ENCODE measurements at places on chromosomes 5 and 9.
A peak's percentile ranks its signal among the peaks of the same experiment; 100 is the strongest.

DNA sequence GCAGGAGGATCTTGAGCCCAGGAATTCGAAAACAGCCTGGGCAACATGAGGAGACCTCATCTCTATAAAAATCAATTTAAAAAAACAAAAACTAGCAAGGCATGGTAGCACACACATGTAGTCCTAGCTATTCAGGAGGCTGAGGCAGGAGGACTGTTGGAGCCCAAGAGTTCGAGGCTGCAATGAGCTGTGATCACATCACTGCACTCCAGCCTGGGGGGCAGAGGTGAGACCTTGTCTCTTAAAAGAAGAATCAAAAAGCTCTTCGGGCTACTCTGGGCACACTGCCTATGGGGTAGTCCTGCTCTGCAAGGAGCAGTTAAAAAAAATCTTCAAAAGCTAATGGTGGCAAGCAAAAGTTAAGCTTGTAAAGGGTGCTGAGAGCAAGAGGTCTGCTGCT lies 23.5 kb downstream of the SKP1 start:
- DNase-seq, result no peak

GRCh38 chr5:43769571-43770355 lies 166.8 kb downstream of the NNT start:
- no peak for DNase-seq

GRCh38 chr5:6745706-6746222 lies 32.5 kb downstream of the TENT4A start:
- no peak for DNase-seq

DNA sequence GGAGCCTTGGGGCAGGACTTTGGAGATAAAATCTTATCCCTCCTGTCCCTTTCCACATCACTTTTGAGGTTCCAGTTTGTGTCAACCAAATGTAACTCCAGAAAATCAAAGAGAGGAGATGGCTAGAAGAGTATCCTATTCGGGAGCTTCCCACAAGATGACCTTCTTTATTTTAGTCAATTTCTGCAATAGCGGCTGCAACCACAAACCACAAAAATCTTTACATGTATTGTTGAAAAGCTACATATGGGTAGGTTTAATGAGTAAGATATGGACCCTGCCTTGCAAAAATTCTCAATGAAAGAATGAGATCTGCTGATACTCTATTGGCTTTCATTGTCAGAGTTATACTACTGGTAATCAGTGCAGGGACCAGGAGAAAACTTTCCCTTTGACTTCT lies 92.2 kb upstream of the MAMDC2 start:
- no peak for DNase-seq

- DNase-seq, result no peak
Measured at GRCh38 chr5:147092044-147092443, 142.8 kb upstream of the STK32A start.

- no peak for DNase-seq
Measured at GRCh38 chr5:490116-491106, 33.8 kb downstream of the SLC9A3 start.

- no peak for DNase-seq
Measured at GRCh38 chr5:6827526-6828219, 114.4 kb downstream of the TENT4A start.

DNA sequence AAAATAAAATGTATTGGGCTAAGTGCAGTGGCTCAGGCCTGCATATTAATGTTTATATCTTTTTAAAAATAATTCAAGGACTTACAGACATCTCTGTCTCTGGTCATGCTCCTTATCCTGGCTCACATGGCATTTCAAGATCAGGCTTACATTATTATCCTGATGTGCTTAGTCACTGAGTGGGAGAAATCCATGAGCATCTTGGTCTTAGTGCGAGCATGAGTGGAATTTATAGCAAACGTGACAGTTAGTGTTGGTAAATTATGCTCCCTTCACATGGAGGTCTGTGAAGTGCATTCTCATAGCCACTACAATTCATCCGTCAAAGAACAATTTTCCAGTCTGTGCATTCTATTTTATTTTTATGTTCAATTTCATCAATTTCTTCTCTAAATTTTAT lies 237.8 kb upstream of the EDIL3 start:
- DNase-seq, result no peak

- no peak for DNase-seq
Measured at GRCh38 chr5:72587661-72588308, 80.6 kb upstream of the ZNF366 start.

DNA sequence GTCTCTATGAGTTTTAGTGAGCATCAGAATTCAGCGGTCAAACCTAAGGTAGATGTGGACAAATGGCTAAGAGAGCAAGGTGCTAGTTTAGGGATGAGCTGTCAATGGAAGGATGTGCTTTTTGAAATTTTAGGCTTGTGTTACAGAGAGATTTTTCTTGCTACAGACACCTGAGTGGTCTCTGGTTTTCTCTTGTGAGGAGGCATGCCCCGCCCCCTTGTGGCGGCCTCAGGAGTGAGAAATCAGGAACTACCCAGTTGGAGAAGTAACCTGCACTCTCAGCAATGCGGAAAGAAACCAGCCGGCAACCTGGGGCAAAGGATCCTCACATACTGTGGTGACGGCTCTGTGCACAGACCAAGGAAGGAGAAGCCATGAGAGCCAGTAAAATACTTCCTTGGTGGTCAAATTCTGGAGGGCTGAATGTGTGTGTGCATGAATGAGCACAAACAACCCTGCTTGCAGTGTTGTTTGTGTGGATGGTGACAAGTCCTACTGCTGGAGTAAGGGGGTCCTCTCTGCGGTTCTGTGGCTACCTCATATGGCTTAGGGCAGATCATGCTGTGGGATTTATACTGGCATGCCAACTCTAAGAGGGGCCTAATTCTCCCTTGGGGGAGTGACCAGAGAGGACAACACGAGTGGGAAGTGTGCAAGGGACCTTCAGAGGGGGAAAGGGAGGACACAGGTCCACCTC lies 16.7 kb upstream of the HSD17B4 start:
- peak; percentile 57 for DNase-seq

GRCh38 chr9:108257382-108257781 lies 598.4 kb downstream of the ACTL7B start:
- DNase-seq, result no peak

- no peak for DNase-seq
Measured at GRCh38 chr9:15310107-15310850, 3.3 kb upstream of the TTC39B start.

- no peak for DNase-seq
Measured at GRCh38 chr5:154047324-154047723, 8.6 kb downstream of the MFAP3 start.

DNA sequence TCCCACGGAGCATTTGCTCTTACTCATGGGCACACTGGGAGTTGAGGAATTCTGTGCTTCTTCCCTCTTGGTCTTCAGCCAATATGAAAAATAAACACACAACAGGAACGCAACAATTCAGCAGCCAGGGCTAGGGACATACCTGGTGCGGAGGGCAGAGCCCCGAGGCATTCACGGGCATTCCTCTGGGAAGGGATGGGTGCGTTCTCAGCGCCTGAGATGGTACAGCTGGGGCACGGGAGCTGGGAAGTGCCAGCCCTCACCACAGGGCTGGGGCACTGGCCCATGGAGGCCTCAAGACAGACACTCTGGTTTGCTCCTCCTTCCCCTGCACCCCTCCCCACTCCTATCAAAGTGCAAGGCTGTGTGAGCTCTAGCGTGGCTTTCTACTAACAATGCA lies 2.1 kb downstream of the SLC6A3 start:
- no peak for DNase-seq

DNA sequence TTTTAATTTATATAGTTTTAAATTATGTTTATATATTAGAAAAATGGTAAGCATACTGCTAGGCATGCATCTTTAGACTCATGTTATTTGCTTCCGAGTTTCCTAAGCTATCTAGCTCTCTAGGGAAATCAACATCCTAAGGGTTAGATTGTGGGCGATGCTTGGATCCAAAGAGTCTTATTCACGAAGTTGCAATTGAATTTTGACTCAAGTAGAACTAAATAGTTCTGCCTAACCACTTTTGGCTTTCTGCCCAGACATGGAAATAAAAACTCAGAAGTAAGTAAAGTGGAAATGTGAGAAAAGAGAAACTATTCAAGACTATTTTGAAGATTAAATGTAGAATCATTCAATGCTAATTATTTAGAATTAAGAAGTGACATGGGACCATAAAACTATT lies 440.4 kb downstream of the CDH18 start:
- no peak for DNase-seq

- no peak for DNase-seq
Measured at GRCh38 chr5:81827500-81827899, 76.6 kb upstream of the SSBP2 start.

- no peak for DNase-seq
Measured at GRCh38 chr9:16030528-16031185, 477.8 kb downstream of the CCDC171 start.

- no peak for DNase-seq
Measured at GRCh38 chr9:73077625-73078030, 74.0 kb upstream of the ANXA1 start.

DNA sequence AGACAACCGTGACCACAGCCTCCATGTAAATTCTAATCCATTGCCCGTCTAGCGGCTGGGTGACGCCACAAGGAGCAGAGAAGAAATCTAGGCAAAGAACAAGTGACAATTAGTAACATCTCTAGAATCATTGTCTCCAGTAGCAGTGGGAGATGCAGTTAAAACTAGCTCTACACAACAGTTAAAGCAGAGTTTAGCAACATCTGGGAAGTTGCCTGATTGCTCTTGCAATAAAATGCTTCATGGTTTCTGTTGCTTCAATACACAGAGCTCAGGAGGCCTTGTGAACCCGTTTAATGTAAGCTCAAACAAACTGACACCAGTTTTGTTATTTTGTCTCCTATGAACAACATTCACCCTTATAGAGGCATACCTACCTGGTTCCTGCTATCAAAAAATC lies 369.8 kb upstream of the PDE4D start:
- DNase-seq, result no peak

- DNase-seq, result no peak
Measured at GRCh38 chr5:133241179-133242092, 189.6 kb downstream of the HSPA4 start.

DNA sequence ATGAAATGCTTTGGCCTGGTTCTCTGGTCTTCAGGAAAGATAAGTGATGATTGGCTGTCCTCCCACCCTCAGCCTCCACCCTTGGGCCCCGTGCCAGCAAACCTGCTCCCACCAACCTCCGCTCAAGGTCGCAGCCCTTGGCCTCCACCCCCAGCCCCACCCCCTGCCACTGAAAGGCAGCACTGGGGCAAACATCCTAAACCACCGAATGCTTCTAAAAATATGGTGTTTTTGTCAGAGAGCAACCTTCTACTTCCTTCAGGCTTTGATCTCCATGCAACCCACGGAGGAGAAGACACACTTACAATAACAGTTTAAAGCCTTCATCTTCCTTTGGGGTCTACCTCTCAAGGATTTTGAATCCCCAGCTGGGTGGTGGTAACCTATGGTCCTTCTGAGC lies 24.0 kb upstream of the TCF7 start:
- no peak for DNase-seq

- DNase-seq, result no peak
Measured at GRCh38 chr5:18792145-18792544, 1157.9 kb downstream of the TAF11L14 start.

GRCh38 chr9:95206143-95206542 lies 111.4 kb downstream of the FANCC start:
- no peak for DNase-seq

DNA sequence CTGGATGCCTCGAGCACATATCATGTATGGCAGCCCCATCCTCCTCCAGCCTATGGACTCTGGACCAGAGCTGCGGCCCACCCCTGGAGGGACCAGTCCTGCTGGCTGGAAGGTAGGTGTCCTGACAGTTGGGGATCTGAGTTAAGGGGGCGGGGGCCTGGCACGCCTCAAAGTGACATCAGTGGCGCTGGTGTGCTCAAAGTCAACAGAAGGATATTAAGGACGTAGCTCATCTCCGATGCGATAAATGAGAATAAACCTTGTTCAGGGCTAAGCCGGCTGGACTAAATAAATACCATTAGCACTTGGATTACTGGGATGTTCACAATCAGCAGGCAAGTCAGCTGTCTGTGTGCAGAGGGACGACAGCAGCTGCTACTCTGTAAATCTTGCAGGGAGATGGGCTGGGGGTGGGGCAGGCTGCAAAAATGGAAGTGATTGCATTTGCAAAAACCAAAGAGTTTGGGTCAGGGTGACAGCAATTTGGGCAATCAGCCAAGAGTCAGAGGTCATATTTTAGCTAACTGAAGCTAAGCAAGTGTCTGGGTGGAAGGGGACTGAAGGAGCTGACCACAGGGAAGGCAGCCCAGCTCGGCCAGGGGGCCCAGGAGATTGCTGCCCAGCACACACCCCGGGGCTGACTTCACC lies 80.0 kb upstream of the LRRTM2 start:
- no peak for DNase-seq

DNA sequence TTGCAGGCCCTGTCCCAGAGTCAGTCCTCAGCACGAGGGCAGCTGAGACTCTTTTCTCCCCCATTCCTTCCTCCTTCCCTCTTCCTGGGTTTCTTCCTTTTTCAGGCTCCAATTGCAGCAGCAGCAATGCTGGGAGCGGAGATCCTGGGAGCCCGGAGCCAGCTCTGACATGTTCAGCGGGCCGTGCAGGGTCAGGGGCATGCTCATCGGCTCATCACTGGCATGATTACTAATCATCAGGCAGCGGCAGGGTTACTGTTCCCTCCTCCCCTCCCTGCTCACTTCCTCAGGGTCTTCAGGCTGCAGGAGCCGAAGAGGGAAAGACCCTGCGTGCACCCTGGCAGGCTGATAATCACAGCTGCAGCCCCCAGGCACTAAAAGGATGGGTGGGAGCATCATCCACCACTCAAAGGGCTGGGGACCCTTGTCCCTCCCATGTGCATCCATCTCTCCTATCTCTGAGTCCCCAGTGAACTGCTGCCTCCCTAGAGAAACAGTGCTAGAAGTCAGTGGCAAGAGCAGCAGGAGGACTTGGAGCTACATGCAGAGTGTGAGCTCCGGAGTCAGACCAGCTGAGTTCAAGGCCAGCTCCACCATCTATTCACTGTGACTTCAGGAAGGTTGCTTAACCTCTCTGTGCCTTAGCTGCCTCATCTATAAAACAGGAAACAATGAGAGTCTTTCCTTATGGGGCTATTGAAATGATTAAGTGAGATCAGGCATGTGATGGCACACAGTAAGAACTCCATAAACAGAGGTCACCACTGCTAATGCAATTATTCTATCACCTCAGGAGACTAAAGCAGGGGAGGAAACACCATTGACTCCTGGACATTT lies 7.8 kb upstream of the KCNIP1 start:
- no peak for DNase-seq

- DNase-seq, result no peak
Measured at GRCh38 chr9:120755810-120756434, 37.3 kb downstream of the FBXW2 start.

Measured in psoas muscle (tissue), 8 donors.